ENCODE measurements at places on chromosomes 1 and 21.

GRCh38 chr1:25129380-25129779 is 102.9 kb downstream of the SYF2 start:
- DNase-seq: no peak

GRCh38 chr1:167375949-167376348 is 142.4 kb downstream of the CD247 start:
- no peak for DNase-seq

DNA sequence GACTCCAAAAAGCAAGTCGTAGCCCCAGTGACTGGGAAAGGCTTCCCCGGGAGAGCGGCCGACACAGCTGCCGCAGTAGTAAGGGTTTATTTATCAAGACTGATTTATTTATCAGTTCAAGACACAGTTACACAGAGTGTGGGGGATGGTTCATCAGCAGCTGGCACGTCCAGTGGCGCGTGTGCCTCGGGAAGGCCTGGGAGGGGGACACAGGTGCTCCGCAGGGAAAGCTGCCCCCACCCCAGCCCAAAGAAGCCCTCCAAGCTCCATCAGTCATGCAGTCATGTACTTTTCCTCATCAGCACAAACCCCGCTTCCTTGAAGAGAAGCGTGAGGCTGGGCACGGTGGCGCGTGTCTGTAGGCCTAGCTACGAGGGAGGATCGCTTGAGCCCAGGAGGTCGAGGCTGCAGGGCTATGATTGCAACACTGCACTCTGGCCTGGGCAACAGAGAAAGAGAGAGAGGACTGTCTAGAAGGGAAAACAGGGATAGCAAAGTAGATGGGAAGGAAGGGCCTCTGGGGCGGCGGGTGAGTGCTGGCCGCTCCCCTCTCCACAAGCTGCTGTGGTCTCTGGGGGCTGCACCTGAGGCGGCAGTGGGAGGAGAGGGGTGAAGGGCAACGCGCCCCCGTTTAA is 53.2 kb downstream of the PRKCZ start:
- no peak for DNase-seq

DNA sequence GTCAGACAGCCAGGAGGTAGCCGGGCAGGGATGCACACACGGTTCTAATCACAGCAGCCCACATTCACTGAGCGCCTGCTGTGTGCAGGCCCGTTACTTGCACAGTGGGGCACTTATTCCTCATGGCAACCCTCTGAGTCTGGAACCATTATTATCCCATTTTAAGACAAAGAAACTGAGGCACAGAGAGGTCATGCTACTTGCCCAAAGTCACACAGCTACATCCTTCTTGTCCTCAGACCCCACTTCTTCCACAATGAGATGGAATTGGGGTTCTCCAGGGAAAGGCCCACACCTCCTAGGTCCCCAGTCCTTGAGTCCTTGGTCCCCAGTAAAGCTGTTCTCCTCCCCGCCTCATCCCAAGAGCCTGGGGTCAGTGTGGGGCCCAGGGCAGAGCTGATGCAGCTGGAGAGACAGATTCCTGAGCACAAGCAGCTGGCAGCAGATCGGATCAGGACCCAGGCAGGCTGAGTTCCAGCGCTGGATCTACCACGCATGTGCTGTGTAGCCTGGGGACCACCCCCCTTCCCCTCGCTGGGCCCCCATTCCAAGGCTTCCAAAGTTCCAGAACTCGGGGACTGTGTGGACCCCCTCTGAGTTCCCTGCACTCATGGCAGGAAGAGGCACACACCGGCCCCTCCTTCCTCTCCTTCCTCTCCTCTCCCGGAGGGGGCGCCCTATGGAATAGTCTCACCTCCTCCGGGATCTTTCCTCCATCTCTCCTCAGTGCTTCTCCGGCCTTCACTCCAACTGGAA is 393.4 kb downstream of the MATN1 start:
- no peak for DNase-seq

- DNase-seq: no peak
These were observed 49.1 kb downstream of the HHAT start for GRCh38 chr1:210377731-210378333.

GRCh38 chr1:77539519-77540142 is 142.8 kb downstream of the ZZZ3 start:
- no peak for DNase-seq

GRCh38 chr21:34545079-34545884 is 33.3 kb upstream of the KCNE1 start:
- DNase-seq: peak; percentile 27

GRCh38 chr1:227218870-227219573 is 99.3 kb downstream of the CDC42BPA start:
- no peak for DNase-seq

GRCh38 chr1:93200086-93200620 is 19.6 kb downstream of the CCDC18 start:
- no peak for DNase-seq

DNA sequence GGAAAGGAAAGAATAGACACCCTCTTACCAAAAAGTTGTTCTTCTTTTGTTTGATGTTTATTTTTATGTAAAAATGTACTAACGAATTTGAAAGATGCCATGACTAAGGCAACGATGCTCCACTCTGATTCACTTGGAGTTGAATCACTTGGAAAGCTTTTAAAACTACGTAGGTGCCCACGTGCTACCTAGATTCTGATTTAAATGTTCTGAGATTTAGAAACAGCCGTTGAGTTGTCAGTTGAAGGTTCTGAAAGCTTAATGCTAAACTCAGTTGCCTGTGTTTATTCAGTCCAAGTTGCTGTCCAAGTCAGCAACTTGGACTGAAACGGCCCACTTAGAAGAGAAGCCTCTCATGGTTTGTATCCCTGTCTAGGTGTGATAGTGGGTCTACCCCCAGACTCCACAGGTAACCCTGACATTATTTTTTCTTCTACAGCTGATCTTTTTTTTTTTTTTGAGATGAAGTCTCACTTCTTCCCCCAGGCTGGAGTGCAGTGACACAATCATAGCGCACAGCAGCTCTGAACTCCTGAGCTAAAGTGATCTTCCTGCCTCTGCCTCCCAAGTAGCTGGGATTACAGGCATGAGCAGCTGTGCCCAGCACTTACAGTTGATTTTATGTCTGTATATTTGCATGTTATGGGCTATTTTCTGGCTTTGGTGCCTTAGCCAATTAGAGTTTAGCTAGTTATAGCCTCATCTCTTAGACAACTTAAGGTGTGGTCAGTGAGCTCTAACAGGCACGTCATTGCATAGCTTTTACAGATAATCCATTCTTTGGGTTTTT is 1.4 kb upstream of the VAMP4 start:
- peak; percentile 34 for DNase-seq

GRCh38 chr1:41536361-41536802 is 51.9 kb upstream of the EDN2 start:
- no peak for DNase-seq

DNA sequence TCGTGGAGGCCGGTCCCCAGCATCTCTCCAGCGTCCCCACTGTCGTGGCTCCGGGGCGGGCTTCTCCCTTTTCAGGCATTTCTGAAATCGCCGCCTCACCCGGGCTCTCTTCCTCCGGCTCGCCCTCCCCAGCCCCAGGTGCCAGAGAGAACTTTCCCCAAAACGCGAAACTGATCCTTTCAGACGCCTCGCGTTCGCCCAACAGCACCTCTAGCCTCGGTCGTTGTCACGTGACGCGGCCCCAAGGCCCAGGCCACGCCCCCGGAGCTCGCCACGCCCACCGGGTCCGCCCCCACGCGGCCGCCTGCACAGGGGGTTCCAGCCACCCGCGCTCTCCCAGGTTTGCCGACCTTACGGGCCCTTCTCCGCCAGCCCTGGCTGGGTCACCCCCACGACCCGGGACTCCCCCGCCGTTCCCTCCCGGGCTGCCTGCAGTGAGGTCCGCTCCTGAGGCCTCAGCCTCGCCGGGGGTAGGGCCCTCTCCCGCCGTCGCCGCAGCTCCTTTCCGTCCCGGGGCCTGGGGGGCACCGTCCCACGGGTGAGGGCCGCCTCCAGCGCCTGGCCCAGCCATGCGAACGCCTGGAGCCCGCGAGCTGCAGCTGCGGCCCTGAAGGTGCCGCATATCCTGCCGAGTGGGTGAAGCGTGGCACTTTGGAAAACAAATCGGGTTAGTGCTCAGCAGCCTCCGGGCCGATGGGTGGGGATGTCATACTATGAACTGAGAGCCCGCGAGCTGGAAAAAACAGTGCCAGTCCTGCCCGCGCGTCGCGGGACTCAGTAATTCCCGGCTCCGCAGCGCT is 21.0 kb downstream of the H3-3A start:
- DNase-seq: peak; percentile 96

- DNase-seq: no peak
These were observed 767.0 kb downstream of the MRPL39 start for GRCh38 chr21:24840287-24840686.

GRCh38 chr1:237811633-237812032 is 79.1 kb downstream of the ZP4 start:
- DNase-seq: no peak

DNA sequence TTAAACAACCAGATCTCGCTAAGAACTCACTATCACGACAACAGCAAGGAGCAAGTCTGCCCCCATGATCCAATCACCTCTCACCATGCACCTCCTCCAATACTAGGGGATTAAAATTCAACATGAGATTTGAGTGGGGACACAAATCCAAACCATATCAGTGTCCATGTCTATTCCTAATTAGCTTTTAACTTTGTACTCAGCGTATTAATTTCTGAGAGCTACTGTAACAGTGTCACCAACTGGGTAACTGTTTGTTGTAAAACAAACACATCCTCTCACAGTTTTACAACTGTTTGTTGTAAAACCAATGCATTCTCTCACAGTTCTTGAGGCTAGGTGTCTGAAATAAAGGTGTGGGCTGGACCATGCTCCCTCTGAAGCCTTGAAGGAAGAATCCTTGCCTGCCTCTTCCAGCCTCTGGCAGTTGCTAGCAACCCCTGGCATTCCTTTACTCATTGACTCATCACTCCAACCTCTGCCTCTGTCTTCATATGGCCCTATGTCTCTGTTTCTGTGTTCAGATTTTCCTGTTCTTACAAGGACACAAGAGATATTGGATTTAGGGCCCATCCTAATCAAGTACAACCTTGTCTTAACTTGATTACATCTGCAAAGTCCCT is 121.2 kb downstream of the LTN1 start:
- DNase-seq: no peak

GRCh38 chr1:224238212-224238611 is 55.2 kb downstream of the DEGS1 start:
- no peak for DNase-seq

DNA sequence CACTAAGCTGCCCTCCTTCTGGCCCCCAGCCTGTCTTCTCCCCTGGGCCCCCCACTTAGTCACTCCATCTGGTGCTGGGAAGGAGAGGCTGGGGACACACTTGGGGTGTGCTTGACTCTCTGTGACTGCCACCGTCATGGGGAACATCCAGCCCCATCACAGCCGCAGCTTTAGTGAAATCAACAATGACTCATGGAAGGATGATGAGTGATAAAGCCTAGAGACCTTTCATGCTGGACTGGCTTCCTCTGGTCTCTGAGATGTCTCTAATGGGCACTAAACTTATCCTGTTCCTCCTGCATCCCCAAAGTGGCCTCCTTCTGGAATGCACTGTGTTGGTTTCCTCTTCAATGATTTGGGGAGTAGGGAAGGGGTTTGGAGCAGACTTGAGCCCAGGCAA is 172.9 kb downstream of the GRIK3 start:
- no peak for DNase-seq

GRCh38 chr1:203768256-203768655 is 3.3 kb downstream of the LAX1 start:
- DNase-seq: no peak

DNA sequence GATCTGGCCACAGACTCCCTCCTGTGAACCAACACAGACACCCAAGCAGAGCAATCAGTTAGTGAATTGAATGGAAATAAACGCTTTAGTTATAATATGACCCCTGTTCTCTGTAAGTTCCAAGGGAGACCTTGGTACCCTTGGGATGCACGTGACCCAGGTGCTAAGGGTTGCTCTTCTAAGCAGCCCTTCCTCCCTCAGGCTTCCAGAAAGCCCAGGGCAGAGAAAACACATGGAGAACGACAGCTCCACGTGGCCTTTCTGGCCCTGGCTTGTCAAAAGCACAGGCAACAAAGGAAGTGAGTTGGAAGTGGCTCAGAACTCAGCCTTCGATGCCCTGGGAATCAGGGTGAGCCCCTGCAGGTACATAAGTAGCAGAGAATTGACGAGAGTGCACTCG is 57.4 kb downstream of the LACTBL1 start:
- DNase-seq: no peak

DNA sequence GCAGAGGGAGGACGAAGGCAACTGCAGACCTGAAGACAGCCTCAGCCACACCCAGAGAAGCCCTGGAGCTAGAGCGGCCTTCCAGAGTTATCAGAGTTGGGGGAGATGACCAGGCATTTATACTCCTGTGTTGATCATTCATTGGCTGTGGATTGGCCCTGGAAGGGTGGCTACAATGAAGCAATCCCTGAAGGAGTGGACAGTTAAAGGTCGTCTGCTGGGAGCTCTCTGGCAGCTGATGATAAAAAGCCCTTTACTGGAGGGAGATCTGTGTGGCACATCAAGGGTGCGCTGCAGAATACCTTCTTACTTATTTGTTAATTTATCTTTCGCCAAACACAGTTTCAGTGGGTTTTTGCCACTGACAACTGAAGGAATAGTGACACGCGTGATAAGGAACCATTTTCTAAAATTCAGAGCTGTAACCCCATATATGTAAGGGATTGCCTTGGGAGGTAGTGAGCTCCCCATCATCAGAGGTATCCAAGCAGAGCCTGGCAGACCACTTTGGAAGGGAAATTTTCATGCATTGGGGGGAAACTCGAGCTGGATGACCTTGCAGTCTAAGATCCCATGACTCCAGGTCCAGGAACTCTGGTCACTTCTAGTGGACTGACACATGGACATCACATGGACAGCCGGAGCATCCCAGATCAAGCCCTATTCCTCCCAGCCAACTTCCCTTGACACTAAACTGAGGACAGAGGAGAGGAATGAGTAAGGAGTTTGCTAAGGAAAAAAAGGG is 126.4 kb upstream of the GADD45A start:
- DNase-seq: no peak

GRCh38 chr1:62720946-62721554 is 32.9 kb upstream of the DOCK7 start:
- DNase-seq: no peak

DNA sequence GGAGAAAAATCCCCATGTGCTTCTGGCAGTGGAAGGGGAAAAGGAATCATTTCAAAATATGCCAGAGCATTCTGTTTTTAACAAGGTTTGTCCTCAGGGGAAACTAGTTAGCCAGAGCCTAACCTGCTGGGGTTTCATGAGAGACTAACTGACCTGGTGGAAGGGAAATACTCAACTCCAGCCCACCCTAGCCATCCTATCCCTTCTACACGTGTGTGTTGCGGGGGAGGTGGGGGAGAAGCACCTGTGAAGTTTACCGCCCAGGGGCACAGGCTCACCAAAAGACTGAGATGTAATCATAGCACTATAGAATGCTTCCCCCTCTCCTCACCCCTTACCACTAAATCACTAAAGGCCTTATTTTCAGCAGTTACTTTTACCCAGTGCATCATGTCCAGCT is 139.5 kb downstream of the GRIK3 start:
- DNase-seq: no peak

All from tibial nerve (tissue), 4 donors.